ENCODE measurements at places on chromosomes 16 and 17.

DNA sequence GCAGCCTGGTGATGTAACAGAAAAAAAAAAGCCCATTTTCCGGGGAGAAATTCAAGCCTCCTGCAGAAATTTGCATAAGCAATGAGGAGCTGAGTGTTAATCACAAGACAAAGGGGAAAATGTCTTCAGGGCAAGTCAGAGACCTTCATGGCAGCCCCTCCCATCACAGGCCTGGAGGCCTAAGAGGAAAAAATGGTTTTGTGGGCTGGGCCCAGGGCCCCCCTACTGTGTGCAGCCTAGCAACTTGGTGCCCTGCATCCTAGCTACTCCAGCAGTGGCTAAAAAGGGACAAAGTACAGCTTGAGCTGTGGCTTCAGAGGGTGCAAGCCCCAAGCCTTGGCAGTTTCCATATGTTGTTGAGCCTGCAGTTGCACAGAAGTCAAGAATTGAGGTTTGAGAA, 49.7 kb downstream of the AHSP start:
- DNase-seq = no peak

DNA sequence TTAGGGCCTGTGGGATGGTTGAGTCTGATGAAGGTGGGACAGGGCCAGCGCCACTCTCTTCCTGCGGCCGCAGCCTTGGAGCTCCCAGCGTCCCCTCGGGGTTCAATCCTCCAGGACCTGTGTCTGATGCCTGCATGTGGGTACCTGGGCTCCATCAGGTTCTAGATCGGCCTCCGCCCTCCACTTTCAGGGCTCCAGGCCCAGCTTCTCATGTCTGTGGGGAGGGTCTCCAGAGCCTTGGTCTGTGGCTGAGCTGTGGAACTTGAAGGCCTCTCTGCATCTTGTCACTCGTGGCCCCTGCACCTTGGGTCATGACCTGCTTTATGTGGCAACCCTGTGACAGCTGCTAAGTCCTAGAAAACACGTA, 89.8 kb upstream of the ZNF750 start:
- DNase-seq = no peak

GRCh38 chr17:16155536-16155935, 59.8 kb downstream of the NCOR1 start:
- DNase-seq = no peak

- no peak for DNase-seq
These were observed 45.0 kb downstream of the ZNF652 start for GRCh38 chr17:49316889-49317675.

GRCh38 chr17:67476787-67477335, 99.8 kb downstream of the PITPNC1 start:
- DNase-seq = no peak

DNA sequence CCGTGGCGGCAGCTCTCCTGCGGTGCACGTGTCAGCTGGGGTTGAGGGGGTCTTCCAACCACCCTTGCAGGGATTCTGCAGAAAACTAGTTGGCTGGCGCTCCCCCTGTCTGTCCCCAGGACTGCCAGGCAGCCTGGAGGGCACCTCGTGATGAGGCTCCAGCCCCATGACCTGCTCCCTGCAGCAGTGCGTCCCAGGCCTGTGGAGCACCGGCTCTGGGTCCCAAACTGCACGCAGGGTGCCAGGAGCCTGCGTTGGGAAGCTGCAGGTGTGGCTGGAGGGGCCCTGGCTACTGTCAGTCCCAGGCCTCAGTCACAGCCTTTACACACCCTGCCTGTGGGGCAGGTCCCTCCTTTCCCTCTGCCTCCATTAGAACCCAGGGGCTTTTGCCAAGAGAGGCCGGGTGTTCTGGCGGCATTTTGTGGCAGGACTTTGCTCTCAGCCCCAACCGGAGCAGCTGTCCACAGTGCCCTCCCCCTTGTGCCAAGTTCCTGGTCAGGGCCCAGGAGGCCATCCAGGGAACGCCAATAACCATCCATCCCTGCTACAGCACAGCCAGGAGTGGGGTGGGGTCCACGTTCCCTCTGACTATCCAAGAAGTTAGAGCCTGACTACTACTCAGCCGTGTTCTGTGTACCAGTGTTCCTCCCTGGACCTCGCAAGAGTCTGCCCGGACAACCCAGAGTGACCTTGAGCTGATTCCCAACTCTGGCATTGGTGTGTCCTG, 9.2 kb downstream of the CHMP6 start:
- DNase-seq = no peak

- no peak for DNase-seq
These were observed 21.2 kb downstream of the C1QTNF1 start for GRCh38 chr17:79045001-79045729.

DNA sequence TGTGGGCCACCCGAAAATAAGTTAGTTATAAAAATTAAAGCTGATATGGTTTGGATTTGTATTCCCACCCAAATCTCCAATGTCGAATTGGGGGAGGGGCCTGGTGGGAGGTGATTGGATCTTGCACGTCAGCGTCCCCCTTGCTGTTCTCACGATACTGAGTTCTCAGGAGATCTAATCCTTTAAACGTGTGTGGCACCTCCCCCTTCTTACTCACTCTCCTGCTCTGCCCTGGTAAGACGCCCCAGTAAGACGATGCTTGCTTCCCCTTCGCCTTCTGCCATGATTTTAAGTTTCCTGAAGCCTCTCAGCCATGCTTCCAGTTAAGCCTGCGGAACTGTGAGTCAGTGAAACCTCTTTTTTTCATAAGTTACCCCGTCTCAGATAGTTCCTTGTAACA, 35.4 kb downstream of the SYCE1L start:
- no peak for DNase-seq

DNA sequence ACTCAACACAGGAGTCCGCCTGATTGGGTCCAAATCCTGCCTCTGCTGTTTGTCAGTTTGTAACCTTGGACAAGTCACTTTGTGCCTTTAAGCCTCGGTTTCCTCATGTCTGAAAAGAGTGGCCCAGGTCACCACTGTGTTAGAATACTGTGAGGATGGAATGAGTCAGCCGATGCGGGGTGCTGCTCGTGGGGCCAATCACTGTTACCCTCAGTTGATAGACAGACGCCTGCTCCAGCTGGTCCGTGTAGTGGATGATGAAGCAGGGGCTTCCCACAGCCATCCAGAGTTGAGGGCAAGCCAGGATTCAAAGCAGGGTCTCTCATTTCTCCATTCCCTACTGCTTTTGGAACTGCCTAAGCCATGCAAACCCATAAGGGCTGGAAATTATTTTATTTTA, 5.8 kb downstream of the FBXL19 start:
- no peak for DNase-seq

GRCh38 chr17:44928950-44929720, 13.8 kb upstream of the GFAP start:
- no peak for DNase-seq

DNA sequence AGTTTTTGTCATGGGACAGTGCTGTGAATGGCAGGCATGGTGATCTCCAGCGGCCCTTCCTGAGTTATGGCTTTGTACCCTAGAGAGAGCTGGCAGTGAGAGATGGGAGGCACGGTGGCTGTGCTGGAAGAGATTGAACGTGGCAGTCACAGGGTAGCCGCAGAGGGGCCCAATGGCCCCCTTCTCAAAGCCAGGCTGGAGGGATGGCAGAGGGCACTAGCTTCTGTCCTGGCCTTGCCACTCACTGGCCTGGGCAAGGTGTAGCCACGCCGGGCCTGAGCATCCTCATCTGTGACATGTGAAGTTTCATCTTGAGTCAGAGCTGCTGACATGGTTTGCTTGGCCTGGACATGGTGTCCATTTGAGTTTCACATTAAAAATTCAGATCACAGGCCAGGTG, 3.9 kb upstream of the ATP2A1 start:
- no peak for DNase-seq

DNA sequence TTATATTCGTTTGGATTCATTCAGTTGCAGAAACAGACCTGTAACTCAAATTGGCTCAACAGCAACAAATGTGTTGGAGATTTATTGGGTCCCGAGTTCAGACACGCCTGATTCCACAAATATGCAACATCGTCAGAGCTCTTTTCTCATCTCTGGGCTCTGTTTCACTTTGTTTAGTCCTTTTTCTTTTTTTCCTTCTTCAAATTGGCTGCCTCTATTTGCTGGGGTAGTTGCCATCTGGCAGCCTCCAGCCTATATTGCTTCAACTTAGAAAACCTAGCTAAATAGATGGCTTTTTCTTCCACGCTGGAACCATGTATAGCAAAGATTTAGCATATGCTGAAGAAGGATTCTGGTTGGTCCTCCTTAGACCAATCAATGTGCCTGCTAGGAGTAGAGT, 398.5 kb downstream of the RBFOX1 start:
- no peak for DNase-seq

- peak; percentile 17 for DNase-seq
These were observed 65.9 kb upstream of the SDK2 start for GRCh38 chr17:73710095-73710592.

GRCh38 chr16:15451098-15451731, 16.8 kb downstream of the BMERB1 start:
- DNase-seq = no peak

- no peak for DNase-seq
These were observed 15.5 kb downstream of the TBC1D24 start for GRCh38 chr16:2490190-2491105.

- DNase-seq = no peak
These were observed 57.2 kb upstream of the CACNG5 start for GRCh38 chr17:66777689-66778225.

- no peak for DNase-seq
These were observed 6.6 kb upstream of the LIMD2 start for GRCh38 chr17:63706336-63707082.

- DNase-seq = no peak
These were observed 1.2 kb downstream of the RTN4RL1 start for GRCh38 chr17:2023692-2024571.

DNA sequence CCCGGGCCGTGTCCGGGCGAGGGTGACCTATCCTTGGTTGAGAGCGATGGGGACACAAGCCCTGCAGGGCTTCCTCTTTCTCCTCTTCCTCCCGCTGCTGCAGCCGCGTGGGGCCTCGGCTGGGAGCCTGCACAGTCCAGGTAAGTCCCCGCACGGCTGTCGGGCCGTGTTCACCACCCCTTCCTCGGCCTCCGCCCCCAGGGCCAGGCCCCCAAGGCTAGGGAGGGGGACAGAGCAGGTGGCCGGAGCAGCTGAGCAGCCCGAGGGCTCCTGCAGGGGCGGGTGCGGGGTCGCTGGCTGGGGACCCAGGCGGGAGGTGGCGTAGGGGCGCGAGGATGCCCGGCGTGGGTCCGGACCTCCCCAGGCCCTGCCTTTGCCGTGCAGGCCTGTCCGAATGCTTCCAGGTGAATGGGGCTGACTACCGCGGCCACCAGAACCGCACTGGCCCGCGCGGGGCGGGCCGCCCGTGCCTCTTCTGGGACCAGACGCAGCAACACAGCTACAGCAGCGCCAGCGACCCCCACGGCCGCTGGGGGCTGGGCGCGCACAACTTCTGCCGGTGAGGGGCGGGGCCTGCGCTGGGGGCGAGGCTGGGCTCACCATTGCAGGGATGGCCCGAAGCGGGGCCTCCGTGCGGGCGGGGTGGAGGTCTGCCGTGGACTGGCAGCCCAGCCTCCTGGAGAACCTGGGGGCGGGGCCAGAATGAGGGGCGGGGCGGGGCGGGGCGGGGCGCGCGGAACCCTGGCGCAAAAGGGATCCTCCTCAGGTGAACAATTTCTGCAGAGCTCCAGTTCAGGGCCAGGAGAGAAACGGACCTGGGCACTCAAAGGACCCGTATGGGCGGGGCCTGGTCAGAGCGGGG, 631 bp downstream of the KREMEN2 start:
- DNase-seq = no peak

GRCh38 chr16:53756275-53756996, 52.5 kb downstream of the FTO start:
- DNase-seq = no peak

DNA sequence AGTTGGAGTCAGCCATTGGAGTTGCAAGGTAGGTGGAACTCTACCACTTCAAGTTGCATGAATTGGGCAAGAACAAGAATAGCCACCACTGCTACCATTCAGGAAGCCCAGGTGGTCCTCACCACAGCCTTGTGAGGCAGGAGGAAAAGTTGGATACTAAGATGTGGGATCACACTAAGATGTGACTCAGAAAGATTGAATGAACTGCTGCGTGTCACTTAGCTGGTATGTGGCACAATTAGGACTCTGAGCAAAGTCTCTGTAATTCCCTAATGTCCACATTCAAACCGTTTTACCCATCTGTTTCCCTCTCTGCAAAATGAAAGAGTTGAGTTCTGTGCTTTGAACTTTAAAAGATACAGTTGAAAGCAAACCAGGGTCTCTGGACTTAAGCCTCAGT, 44.7 kb upstream of the HS3ST3A1 start:
- DNase-seq = no peak

GRCh38 chr17:83057793-83058265, 21.6 kb upstream of the METRNL start:
- no peak for DNase-seq

GRCh38 chr17:17479209-17479608, 2.4 kb downstream of the MED9 start:
- DNase-seq = no peak

GRCh38 chr16:3214904-3215600, 19.9 kb downstream of the ZNF200 start:
- DNase-seq = no peak

DNA sequence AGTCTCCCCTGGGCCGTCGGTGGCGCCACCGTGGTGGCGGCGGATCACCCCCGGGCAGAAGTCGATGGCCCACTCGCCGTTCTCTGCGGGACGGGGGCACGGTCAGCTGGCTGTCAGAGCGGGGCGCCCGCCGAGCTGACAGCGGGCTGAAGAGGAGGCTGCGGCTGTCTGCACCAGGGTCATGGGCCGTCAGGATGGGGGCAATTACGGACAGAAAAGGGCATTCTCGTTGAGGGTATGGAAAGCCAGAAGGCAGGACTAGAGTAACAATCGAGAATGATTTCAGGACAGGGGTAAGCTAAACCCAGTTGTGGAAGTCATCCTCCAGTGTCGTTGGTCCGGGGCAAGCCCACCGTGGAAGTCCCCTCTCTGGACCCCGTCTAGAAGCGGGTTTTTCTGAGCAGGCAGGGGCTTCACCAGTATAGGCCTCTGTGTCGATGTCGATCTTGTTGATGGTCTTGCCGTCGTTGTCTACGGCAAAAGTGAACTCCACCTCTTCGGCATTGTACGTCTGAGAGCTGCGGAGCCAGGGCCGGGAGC, 1.7 kb downstream of the CHRNE start:
- no peak for DNase-seq

GRCh38 chr17:7246779-7247178, 4.5 kb upstream of the GABARAP start:
- no peak for DNase-seq

Measured in activated T-helper 9 cell treated with anti-CD3 and anti-CD28 coated beads, Interleukin-2, amount 50 U/mL, for 16 hours (primary cell).